Panc1 (cell line): ENCODE measurements at places on chromosomes 4 and X.
A peak's percentile ranks its signal among the peaks of the same experiment; 100 is the strongest.

- DNase-seq, result no peak
Measured at GRCh38 chr4:33722254-33722653, 2522.1 kb downstream of the ARAP2 start.

DNA sequence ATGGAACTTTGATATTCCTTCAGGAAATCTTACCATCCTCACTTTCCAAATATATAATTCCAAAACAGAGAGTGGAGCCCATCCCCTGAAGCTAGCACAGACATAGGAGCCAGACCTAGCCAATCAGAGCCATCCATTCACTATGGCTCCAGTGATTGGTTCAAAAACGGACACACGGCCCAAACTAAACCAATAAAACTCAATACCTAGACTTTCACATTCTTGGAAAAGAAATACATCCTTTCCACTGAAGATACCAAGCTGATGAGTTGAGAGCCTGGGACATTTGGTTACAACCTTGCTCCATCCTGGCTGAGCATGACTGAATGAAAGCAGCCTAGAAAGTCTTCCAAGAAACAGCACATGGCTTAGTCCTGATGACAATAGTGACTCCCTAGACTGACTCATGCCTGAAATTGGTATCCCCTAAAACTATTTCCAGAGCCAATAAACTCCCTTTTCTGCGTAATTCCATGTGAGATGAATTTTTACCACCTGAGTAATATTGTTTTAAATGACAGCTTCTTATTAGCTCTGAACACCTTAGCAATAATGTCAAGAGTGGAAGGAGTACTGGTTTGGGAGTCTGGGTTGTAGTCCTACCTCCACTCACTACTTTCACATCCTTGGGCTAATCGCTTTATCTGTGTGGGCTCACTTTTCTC, 189.6 kb upstream of the LNX1 start:
- no peak for DNase-seq

DNA sequence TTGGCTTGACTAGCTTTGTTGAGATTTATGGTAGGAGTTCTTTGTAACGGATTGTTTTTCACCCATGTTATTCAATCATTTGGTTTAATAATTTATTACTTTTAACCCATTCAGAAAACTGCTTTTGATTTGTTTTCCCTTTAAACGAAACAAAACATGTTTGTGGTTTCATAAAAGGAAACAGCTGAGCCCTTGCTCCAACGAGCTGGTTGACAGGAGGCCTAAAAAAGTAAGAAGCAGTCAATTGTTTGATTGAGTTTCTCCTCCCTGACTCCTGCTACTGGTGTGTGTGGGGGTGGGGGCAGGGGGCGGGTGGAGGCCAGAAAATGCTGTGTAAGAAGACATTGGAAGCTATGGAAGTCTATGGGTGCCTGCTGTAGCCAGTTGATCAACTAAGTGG, 102.8 kb downstream of the CHRDL1 start:
- DNase-seq, result no peak

DNA sequence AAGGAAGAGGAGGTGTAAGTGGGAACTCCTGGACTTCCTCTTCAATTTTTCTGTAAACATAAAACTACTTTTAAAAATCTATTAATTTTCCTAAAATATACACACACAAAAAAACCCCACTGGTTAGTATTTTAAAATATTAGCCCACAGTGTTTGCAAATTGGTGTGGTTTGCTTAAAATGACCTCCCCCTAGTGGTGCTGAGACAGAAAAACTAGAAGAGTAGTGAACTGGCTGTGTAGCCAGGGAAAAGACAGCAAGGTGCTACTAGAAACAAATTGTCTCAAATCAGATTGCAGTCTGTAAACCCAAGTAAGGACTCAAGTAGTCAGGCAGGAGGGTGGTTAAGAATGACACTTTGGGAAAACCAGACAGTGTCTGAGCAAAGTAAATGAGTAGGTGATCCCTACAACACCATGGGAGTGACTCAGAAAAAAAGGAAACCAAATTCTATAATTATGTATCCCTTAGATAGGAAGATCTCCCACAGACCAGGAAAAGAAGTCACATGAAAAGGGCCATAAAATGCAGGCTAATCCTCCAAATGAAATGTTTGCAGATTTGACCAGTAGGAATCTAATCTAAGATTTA, 26.0 kb downstream of the AMTN start:
- DNase-seq, result no peak

GRCh38 chr4:41143311-41144039, 70.9 kb downstream of the APBB2 start:
- no peak for DNase-seq

DNA sequence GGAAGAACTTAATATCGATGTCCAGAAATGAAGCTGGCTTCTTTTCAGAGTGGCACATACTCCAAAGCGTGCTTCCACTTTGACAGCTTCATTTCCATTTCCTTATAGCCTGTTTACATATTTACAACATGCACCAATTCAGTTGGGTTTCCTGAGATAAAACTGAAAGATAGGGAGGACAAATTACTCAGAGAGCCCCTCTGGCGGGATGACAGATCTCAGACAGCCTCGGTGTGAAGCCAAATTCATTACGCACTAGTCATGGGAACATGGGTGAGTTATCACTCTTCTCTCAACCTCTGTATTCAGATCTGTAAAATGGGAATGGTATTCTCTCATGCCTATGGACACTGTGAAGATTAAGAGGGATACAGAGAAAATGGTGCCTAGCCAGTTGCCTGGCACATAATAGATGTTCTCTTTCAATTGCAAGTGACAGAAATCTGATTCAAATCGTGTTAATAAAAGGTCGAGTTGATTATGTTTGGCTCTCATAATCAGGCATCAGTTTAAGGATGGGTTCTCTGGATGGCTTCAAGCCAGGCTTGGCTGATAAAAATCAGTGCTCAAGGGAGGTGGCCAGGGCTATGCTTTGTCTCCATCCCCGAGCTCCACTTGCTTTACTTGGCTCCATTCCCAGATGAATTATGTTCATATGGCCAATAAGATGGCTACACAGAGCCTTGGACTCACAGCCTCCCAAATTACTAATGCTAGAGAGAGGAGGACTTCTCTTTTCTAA, 132.2 kb upstream of the C1QTNF7 start:
- DNase-seq, result no peak

DNA sequence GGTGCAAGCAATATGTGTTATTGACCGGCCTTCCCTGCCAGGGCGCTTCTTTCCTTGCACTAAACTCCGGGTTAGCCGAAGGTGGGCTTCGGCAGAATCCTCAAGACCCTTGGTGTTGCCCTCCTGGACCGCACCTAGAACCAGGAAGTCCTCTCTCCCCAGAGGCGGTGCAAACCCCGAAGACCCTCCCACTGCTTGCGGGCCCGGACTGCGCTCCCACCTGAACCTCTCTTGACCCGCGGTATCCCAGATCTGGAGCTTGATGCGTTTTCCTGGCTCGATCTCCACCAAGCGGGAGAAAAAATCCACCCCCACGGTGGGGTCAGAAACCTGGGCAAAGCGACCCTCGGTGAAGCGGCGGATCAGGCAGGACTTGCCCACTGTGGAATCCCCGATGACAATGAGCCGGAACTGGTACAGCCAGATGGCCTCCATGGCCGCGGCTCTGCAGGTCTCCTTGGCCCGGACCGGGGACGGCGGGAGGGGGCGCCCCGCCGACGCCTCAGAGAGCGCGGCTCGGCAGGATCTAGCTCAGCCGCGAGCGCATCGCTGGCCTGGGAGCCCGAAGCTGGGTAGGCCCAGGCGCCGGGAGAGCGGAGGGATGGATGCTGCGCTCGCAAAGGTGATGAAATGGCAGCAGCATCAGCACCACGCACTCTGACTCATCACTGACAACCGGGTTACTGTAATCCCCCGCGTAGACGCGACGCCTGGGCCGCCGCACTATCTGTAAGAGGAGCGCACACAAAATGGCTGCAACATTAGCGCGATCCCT, at the start of gene RAB39B:
Gene RAB39B (minus strand): TSS at position 638 of the 775 bp plus-strand sequence. CDS start 203 bp downstream, at position 435.
- peak; percentile 46 for DNase-seq

DNA sequence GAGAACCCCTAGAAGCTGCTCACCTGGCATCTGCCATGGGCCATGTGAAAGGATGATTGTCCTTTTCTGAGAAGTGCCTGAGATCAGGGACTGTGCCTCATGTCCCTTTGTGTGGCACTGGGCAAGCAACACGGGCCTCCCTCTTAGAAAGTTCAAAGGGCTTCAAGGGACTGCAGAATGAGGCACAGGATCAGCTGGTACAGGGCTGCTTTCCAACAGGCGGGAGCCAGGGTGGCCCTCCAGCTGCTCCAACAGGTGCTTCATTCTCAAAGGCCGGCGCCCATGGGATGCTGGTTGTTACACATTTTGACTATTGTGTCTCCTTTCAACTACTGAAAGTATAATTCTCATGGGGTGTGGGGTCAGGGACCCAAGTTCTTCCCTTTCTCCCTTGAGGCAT, 114.7 kb downstream of the ENPP6 start:
- DNase-seq, result no peak

DNA sequence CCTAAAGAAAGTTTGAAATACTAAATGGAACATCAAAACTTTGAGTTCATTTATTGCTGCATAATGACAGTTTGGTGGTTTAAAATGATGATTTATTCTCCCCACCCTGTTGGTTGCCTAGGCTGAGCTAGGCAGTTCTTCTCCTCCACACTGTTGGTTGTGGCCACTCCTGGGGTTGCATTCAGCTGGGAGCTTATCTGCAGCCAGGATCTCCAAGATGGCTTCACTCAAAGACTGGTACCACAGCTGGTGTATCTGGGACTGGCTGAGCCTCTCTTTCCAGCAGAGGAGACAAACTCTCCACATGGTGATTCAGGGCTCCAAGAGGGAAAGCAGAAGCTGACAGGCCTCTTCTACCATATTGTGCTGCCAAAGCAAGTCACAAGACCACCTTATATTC, 33.1 kb downstream of the MSL3 start:
- DNase-seq, result no peak

GRCh38 chr4:153466081-153466948, at the start of gene TMEM131L:
TSS of gene TMEM131L (plus strand) at chr4:153466360. CDS start at chr4:153466398, 38 bp downstream.
- no peak for DNase-seq

- no peak for DNase-seq
Measured at GRCh38 chrX:19293606-19294325, 50.0 kb upstream of the PDHA1 start.

GRCh38 chr4:18934197-18934596, 912.6 kb upstream of the LCORL start:
- DNase-seq, result no peak

DNA sequence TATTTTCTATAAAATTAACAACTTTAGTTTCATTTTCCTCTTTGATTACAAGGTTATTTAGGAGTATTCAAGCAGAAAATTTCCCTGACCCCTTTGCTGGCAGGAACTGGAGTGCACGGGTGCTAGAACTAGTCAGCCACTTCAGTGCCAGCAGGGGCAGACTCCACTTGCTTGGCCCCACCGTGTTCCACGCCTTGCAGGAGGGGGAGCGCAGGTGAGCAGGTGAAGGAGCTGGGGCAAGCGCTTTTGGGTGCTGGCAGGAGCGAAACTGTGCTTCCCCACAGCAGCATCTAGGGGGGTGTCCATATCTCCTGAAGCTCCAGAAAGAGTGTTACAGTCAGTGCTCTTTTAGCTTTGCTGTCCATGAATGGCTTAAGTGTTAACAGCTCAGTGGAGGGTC, 45.5 kb downstream of the MID2 start:
- DNase-seq, result no peak

GRCh38 chr4:183295711-183296110, 24.4 kb downstream of the CLDN22 start:
- DNase-seq, result no peak

DNA sequence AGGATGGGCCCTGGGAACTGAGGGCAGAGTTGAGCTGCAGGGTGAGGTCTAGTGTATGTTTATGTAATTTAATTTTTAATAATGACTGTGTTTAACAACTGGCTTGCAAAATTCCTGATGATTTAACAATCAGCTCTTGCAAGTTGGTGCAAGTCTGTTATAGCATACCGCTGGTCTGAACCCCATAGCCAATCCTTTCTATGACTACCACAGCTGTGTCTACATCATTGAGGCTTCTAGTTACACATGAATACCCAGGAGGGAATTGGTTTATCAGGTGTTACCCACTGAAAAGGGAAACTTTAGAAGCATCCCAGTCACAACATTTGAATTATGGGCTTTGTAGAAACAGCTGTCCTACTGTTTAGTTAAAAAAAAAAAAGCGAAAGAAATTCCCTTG, 38.3 kb downstream of the SUPT20HL1 start:
- no peak for DNase-seq

GRCh38 chrX:6941041-6941440, 206.5 kb upstream of the STS start:
- no peak for DNase-seq

GRCh38 chrX:116449156-116449555, 12.8 kb downstream of the SLC6A14 start:
- no peak for DNase-seq

DNA sequence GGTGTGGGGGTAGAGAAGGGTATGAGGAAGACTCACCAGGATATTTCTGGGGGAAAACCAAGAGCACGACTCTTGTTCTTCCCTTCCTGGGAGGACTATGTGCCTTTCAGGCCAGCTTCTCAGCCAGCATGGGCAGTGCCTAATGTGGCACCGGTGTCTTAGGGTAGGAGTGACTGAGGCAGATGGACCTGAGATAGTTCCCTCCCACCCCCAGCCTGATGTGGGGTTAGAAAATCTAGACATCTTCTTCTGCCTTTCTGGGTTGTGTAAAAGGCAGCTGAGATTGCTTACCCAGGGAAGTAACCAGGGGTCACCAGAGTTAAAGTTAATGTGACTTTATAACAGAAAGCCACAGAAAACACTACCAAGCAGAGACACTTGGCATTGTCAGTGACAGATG, 127.3 kb downstream of the TMA16 start:
- DNase-seq, result no peak

- no peak for DNase-seq
Measured at GRCh38 chr4:30495651-30496310, 224.4 kb upstream of the PCDH7 start.

GRCh38 chr4:97507587-97508245, 635.6 kb downstream of the STPG2 start:
- no peak for DNase-seq

GRCh38 chr4:75612306-75612705, 18.0 kb downstream of the CDKL2 start:
- DNase-seq, result no peak

- DNase-seq, result no peak
Measured at GRCh38 chr4:25021216-25021615, 9.5 kb downstream of the LGI2 start.

DNA sequence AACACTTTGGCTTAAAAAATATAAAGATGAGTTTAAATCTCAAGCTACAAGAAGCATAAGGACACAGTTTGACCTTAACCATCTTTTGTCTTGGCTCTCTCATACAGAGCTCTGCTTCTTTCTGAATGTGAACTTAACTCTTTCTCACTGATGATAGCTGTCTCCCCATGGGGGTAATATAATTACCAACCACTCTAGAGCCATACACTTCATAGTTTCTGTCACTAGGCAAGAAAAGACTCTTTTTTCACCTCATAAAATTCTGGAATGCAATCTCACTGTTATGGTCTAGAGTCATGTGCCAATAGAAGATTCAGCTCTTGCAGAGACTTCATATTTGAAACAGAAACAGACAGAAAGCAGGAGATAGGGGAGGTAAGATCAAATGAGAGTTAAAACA, 481.7 kb upstream of the AGA start:
- no peak for DNase-seq

- DNase-seq, result no peak
Measured at GRCh38 chr4:38154681-38155588, 194.7 kb downstream of the PTTG2 start.

- no peak for DNase-seq
Measured at GRCh38 chrX:43386875-43387274, 269.2 kb upstream of the MAOA start.
